ENCODE measurements at places on chromosomes 1 and 21.
A peak's percentile ranks its signal among the peaks of the same experiment; 100 is the strongest.

- DNase-seq, result no peak
Measured at GRCh38 chr21:15735409-15735808, 5.6 kb downstream of the USP25 start.

GRCh38 chr1:185681034-185681633 is 53.1 kb upstream of the HMCN1 start:
- peak; percentile 73 for DNase-seq

- no peak for DNase-seq
Measured at GRCh38 chr1:190067592-190067991, 410.1 kb downstream of the BRINP3 start.

- no peak for DNase-seq
Measured at GRCh38 chr1:90558754-90559378, 158.2 kb downstream of the BARHL2 start.

DNA sequence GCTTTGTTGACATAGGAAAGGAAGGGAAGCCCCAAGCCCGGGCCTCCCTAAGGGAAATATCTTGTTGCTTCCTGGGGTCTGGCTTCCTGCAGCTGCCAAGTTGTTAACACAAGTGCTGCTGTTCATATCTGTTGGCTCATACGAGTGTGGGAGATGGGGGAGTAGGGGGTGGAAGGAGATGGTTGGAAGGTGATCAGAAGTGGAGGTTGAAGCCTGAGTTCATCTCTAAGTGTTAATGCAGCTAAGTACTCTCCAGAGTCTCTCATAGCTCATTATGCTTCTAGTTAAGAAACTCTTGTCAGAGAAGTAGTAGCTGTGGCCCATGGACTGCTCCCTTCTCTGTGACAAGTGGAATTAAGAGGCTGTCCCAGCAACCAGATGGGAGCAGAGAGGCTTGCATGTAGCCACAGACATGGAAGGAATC is 319.2 kb upstream of the SPAG17 start:
- no peak for DNase-seq

- DNase-seq, result no peak
Measured at GRCh38 chr1:222161676-222162075, 386.2 kb downstream of the HHIPL2 start.

- DNase-seq, result no peak
Measured at GRCh38 chr1:3881193-3881480, 18.9 kb downstream of the C1orf174 start.

All from suppressor macrophage treated with lipopolysaccharide for 1 hour (primary cell).